GM23248 (cell line): ENCODE measurements at places on chromosomes 12 and 14. TPM values are rescaled to one million over a fixed set of nuclear protein-coding genes. Genes with fewer than 3 reads are reported as not detected.

The HELB gene
- 0.86 and 0.89 TPM in 2 replicates for total RNA-seq

The PAH gene
- total RNA-seq = not detected in 2 replicates

The POU6F1 gene
- total RNA-seq = 1.0 and 3.0 TPM in 2 replicates

The METTL25 gene
- total RNA-seq = 6.9 and 27.1 TPM in 2 replicates

The STYK1 gene
- total RNA-seq = 1.1 TPM in 1 of 2 replicates, not detected in the other

The TDRD9 gene
- not detected in 2 replicates for total RNA-seq

The KRT80 gene
- total RNA-seq = 0.38 and 0.65 TPM in 2 replicates

The AQP2 gene
- total RNA-seq = not detected in 2 replicates

The KLHL33 gene
- total RNA-seq = not detected in 2 replicates

The NEUROD4 gene
- total RNA-seq = not detected in 2 replicates

The PDZRN4 gene
- total RNA-seq = not detected in 2 replicates

The DDX54 gene
- 34.9 and 44.5 TPM in 2 replicates for total RNA-seq

The GDF3 gene
- total RNA-seq = not detected in 2 replicates

The KRT72 gene
- not detected in 2 replicates for total RNA-seq

The CLEC2D gene
- 0.54 and 6.6 TPM in 2 replicates for total RNA-seq
